ENCODE measurements at places on chromosomes 5 and 9.

GRCh38 chr5:51382521-51383130 is 622 bp upstream of the ISL1 start:
- no peak for DNase-seq

- no peak for DNase-seq
Measured at GRCh38 chr9:104900871-104901270, 27.1 kb downstream of the ABCA1 start.

GRCh38 chr5:14901462-14902051 is 30.0 kb upstream of the ANKH start:
- no peak for DNase-seq

DNA sequence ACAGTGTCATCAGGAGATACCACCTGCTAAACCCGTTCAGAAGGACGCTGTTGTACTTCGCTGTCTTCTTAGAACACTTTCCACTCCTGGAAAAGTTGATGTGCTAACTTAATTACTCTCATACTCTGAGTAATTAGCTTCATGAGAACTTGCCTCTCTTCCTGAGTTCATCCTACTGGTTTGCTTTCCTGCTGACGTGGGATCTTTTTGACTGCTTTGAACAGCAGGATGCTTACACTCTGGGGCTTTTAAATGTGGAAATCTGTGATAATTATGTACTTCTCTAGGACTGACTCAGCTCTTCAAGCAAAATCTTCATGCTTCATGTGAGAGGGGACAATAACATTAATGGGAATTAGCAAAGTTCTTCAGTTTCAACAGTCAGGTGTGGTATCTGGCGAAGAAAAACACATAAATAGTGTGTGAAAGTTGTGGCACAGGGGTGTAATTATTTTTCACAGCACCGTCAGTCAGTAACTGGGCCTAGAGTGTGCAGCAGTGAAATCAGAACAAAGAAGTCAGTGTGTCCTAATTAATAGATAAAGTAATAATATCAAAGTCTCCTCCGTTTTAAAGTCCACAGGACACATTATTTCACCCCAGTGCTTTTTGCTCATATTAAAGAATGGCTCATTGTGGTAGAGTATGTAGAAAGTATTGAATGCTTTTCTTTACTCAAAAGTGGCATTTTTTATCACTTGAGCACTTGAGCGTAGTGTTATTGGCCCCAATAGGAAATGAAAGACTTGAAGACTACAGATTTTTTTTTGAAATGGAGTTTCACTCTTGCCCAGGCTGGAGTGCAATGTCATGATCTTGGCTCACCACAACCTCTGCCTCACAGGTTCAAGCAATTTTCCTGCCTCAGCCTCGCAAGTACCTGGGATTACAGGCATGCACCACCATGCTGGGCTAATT is 140.9 kb upstream of the DMRT1 start:
- no peak for DNase-seq

- no peak for DNase-seq
Measured at GRCh38 chr5:133222521-133222920, 170.7 kb downstream of the HSPA4 start.

DNA sequence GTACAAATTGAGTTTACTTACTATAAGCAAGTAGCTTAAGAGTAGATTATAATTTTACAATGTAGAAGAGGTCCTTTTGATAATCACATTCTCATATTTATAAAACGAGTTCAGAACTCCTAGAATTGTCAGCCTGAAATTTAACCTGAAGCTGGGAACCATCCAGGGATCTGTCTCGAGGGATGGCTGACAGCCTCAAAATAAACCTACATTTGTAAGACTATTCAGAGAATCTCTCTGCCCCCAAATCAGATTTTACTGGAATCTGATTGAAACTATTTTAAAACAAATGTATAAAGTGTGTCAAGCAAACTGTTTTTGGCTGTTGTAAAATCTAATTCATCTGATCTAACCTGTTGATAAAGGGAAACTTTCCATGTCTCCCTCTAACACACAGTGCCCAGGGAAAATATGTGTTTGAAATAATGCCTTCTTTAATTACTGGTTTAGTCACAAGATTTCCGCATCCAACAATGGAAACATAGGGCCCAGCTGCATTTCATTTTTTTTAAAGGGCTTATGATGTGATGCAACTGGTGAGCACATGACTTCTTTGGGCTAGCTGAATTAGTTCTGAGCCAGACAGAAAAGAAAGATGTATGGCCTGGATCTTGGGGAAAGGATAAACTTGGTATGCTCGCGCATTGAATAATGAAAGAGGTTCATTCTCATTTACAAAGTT is 30.3 kb downstream of the SLC25A46 start:
- DNase-seq, result no peak

DNA sequence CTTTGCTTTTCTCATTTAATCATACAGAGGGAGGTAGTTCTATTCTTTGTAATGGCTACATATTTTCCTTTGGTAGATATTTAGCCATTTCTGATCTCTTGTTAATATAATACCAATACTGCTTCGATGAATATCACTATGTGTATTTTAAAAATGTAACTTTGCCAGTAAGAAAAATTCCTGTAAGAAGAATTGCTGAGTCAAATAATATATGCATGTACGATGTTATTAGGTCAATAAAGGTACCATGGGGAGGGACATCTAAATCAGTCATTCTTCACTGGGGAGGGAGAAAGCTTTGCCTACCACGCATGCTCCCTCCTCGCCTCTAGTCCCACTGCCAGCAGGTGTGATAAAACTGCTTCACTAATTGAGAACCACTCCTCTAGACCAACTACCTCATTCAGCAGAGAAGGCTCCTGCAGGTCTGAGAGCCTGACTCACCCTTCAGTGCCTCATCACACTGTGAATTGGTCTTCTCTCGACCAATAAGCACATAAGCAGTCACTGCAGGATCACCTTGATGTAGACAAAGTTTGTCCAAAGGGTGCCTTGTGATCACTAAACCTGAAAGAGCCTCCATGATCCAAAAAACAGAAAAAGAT is 56.1 kb upstream of the TBCA start:
- no peak for DNase-seq

- peak; percentile 6 for DNase-seq
Measured at GRCh38 chr5:44536650-44537260, 147.5 kb upstream of the FGF10 start.

DNA sequence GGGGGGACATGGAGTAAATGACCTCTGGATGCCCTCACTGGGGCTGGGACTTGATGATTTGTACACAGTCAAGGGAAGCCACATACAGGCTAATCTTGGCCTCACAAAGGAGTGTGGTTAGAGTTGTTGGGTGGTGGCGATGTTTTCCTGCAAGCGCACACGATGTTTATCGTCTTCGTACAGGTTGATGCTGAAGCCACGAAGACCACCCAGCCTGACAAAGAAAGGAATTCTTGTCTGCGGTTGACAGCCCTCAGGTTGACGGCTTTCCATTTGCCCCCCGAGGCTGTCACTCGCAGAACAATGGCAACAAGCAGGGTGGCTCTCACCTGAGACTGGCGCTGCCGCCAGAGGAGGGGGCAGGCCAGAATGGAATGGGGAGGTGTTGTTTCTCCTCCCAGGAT is 14.1 kb upstream of the XPA start:
- no peak for DNase-seq

- no peak for DNase-seq
Measured at GRCh38 chr5:137631453-137631852, 104.4 kb downstream of the KLHL3 start.

DNA sequence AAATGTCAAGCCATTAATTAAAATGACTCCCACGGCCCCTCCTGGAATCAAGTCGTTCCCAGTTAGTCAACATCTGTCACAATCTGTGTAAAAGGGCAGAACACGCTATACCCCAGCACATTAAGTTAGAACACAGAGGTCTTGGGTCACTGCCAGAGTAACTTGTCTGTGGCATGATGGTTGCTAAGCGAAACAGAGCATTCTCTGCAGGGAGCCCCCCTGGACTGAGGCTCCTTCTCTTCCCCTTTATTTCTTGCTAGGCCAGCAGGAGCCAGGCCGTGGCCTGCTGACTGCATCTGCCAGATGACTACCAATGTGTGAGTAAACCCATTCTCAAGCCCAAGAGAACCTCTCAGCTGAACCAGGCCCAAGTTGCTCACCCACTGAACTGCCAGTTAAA is 51.9 kb upstream of the ZBED3 start:
- DNase-seq, result no peak

GRCh38 chr9:80163889-80164288 is 592.1 kb downstream of the TLE4 start:
- no peak for DNase-seq

- DNase-seq, result no peak
Measured at GRCh38 chr9:116504893-116505480, 182.1 kb upstream of the TRIM32 start.

DNA sequence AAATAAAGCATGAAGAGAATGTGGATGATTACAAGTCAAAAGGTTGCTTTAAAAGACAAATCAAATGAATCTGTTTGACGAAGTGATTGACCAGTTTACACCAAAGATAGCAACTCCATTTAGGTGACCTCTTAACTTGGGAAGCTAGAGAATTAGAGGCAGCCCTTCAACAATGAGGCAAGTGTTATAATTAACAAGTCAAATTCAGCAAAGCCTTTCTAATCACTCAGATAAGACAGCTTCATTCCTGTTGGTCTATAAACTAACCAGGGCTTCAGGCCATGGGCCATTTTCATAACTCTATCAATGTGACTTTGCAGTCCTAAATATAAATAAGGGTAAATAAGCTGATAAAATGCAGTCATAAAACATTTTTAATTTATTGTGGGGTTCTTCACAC is 712.2 kb upstream of the SEMA6A start:
- DNase-seq, result no peak

DNA sequence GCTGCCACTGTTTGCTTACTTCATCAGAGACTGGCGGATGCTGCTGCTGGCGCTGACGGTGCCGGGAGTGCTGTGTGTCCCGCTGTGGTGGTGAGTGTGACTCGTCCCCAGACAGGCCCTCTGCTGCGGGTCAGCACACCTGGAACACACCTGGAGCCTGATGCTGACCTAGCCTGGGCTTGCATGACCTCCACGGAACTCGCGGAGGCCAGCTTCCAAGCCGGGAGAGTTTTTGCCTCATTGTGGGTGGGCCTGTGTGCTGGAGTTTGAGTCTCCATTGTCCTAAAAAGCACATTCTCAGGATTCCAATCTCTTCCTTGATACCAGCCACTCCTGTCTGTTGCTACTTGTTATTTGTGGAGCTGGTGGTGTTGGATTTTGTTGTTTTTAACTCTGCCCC is 28.1 kb downstream of the SLC22A4 start:
- DNase-seq, result no peak

DNA sequence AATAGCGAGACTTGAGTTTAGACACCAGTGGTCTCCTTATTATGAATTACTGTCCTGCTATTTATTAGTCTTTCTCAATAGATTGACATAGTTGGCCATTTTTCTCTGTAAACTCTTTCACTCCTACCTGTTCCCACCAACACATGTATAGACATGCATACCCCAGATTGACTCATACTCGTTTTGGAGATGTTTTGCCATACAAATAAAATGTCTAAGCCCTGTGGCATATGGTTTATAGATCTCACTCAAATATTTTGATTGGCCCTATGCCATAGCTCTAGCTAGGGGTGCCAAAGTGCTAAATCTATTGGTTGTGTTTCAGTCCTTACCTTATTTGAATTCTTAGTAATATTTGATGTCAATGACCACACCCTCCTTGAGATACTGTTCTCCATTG is 42.3 kb downstream of the CAMK4 start:
- no peak for DNase-seq

GRCh38 chr5:93006915-93007314 is 574.1 kb downstream of the NR2F1-AS1 start:
- no peak for DNase-seq

- no peak for DNase-seq
Measured at GRCh38 chr9:83629433-83630104, 6.6 kb downstream of the IDNK start.
